T1000 (cell line): ENCODE measurements at places on chromosomes 12 and 14.

DNA sequence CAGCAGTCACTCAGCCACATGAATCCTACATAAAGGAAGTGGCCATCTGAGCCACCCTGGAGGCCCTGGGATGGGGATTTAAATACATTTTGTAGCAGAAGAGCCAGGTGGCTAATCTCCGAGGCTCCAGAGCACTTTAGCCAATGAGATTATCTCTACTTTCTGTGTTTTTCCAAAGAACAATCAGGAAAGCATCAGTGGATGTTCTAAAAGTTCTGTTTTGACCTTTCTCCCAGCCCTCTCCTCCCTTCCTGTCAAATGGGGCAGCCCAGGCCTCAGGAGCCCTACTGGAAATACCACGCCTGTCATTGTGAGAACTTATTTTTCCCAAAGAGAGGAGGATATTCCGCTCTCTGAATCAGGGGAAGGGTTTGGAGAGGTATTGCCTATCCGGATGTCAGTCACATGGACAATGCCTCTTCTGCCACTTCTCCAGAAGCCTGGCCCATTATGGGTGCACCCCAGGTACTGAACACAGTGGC is 336.8 kb upstream of the FKBP4 start:
- DNase-seq = no peak

GRCh38 chr12:25789541-25789944 is 168.9 kb upstream of the RASSF8 start:
- DNase-seq = no peak

DNA sequence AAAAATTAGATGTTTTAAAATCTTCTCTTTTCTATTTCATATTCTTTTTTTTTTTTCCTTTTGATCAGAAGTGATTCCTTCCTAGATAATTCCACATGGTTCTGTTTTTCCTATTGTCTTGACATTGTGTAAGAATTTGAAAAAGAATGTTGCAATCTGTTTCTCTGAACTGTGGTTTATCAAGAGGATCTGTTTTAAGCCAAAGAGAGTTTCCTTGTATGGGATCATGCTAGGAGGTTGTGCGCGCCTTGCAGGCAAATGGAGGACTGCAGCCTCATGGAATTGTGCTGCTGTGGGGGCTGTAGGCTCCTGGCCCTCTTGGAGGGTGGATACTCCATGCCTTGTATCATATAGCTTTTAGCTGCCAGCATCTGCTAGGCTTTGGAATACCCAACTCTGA is 43.3 kb upstream of the MBIP start:
- no peak for DNase-seq

GRCh38 chr12:117312770-117313169 is 48.7 kb downstream of the NOS1 start:
- no peak for DNase-seq

GRCh38 chr12:131506426-131506825 is 204.5 kb upstream of the SFSWAP start:
- no peak for DNase-seq

DNA sequence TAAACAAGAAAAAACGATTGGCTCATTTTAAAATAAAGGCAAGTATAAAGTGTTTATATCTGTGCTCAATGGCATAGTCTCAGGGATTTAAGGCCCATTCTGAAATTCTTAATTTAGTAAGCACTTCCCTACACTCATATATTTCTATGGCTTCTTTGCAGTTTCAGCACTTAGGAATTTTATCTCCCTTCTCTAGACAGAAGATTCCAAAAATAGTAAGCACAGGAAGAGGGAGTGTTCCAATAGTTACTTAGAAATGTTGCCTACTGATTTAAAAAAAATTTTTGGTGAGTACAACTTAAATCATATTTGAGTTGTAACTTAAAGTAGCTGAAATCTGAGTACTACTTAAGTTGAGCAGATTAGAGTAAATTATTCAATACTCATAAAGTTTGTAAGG is 19.8 kb downstream of the INSM2 start:
- DNase-seq = no peak
